ENCODE measurements at places on chromosomes 1 and 21.

GRCh38 chr1:60870269-60870865 lies 212.0 kb upstream of the NFIA start:
- DNase-seq, result no peak

GRCh38 chr1:108190686-108191416 lies 9.3 kb downstream of the SLC25A24 start:
- DNase-seq, result no peak

DNA sequence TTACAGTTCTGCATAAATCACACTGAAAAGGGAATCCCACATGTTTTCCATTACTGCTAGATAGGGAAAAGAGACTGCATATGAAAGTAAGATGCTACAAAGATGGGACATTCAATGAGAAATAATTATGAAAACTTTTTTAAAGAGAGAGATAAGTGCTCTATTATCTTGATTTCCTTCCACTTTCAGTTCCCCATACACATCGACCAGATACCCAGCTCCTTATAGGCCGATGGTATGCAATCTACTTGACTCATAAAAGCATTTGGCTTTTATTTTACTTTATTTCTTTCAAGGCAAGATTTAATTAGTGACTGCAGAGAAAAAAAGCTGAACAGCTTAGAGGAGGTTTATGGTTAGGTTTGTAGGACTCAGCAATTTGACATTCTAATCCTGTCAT lies 13.1 kb downstream of the BRINP2 start:
- no peak for DNase-seq

DNA sequence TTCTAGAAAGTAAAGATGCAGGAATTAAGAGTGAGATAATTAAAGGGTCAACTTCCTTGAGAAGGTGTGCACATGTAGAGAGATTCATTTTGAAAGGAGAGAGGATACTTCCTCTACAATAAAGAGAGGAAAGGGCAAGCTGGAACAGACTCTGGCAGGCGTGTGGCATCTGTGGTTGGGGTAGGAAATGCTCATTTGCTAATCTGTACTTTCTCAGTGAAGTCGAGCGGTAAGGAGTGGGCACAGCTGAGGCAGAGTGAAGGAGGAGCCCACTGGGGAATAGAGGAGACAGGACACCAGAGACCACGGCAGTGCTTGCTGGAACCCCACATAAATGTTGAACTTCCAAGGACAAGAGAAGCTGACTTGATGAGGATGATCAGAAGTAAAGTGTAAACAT lies 49.1 kb downstream of the PCSK9 start:
- no peak for DNase-seq

GRCh38 chr1:231311720-231312431 lies 25.8 kb downstream of the EXOC8 start:
- no peak for DNase-seq

- no peak for DNase-seq
These were observed 156.8 kb downstream of the ZBTB18 start for GRCh38 chr1:244207935-244208244.

GRCh38 chr1:175148068-175148467 lies 44.5 kb downstream of the KIAA0040 start:
- DNase-seq, result no peak

GRCh38 chr1:27179379-27179778 lies 24.5 kb upstream of the SLC9A1 start:
- no peak for DNase-seq

DNA sequence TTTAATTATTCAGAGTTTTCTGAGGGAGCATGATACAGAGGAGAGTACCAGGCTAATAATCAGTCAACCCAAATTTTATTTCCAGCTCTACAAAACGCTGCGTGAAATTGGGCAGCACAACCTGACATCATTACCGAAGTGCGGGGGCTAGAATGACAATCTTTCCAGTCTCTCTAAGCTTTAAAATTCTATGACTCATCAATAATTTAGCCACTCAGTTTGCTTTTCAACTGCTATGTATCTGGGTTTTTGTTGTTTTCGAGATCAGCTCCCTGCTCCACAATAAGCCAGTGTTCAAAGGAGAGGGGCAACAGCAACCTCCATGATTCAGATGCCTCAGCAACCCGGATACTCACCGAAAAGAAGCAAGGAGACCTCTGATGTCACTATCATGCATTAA lies 13.9 kb downstream of the SORT1 start:
- DNase-seq, result no peak

- DNase-seq, result no peak
These were observed 399.8 kb upstream of the LRRC7 start for GRCh38 chr1:69167876-69168275.

GRCh38 chr1:17594026-17594425 lies 54.5 kb downstream of the ARHGEF10L start:
- DNase-seq, result no peak

DNA sequence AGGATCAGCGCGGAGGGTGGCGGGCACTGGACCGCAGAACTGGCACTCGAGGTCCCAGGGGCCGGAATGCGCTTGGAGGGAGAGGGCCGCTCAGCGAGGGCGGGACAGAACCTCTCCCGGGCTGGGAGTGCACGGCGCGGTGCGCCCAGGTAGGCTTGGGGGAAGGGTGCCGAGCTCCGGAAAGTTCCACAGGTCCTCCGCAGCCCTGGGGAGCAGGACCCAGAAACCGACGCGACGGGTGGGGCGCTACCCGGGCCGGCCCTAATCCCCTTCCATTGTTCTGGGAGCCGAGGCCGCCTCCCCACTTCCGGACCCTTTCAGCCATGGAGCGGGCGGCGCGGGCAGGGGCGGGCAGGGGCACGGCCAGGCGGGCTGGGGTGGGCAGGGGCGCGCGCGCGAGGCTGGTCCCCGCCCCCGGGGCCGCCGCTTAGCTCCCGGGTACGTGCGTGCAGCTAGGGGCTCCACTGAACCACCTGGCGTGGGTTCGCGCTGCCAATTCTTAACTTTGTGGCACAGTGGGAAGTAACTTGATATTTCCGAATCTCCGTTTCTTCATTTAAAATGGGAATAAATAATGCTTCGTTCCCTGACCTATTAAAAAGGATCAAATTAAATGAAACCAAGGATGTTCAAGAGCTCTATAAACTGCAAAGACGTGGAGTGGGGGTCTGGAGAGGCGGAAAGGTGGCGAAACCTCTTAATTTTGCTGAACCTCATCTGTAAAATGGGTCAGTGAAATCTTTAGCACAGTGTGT lies 20.7 kb downstream of the LGR6 start:
- no peak for DNase-seq

DNA sequence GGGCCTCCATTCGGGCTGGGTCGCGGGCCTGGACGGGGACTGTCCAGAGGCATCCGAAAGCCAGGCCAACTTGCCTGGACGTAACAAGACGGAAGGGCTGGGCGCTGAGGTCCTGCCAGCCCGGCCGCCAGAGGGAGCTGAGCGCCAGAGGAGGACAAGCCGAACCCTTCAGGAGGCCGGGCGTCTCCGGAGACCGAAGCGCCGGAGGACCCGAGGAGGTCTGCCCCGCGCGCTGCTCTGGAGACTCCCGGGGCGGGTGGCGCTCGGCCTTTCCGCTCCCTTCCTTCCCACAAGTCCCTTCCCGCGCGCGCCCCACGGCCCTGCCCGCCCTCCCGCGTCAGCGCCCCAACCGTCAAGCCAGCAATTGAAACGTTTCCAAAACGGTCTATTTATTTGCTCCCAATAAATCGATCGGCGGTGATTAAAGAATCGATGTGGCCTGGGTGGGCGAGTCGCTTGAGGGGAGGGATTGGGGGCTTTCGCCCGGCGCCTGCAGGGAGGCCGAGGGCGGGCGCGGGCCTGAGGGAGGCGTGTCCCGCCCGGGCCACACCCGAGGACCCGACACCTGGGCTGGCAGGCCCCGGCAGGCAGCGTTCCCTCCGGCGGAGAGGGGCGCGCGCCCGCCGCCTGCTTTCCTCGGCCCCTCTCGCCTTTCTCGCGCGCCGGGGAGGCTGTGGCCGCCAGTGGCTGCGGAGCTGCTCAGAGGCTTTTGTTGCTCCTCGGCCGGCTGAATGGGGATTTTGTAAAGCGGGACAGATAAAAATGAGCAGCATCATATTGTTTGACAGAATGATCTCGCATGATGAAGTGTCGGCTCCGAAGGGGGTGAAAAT lies 5.2 kb upstream of the FOXD3 start:
- peak; percentile 21 for DNase-seq

DNA sequence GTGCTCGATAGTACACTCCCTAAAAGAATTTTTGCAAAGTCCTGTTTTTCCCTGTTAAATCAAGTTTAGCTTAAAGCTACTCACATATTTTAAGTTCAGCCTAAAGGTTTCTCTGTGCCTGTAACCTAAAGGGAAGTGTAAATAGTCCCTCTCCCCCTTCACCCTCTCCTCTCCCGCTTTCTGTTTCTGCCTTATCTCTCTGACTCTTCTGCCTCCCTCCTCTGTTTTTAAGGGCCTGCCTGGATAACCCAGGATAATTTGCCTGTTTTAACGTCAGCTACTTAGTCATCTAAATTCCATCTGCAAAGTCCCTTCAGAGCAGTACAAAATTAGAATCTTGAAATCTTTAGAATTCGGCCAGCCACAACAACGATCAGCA lies 92.6 kb downstream of the NID1 start:
- no peak for DNase-seq

DNA sequence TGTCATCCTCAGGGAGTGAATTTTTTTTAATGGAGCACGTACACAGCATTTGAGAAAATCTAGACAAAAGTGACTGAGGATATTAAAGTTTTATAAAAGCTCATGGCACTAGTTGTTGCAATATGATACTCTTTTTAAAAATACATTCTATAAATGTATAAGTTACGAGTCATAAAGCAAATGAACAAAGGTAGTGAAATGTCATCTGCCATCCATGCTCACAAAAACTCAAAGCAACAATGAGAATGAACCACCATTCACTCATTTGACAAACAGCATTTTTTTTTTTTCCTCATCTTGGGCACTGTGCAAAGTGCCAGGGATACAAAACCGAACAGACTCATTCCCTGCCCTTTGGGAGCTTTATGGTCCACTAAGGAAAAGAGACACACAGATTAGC lies 38.7 kb downstream of the GPR137B start:
- DNase-seq, result no peak

GRCh38 chr1:243452092-243452491 lies 196.3 kb downstream of the SDCCAG8 start:
- DNase-seq, result no peak

Data from activated CD4-positive, CD25-positive, alpha-beta regulatory T cell (primary cell).